SJCRH30 (cell line): ENCODE measurements at places on chromosomes 16 and 17. TPM values are rescaled to one million over a fixed set of nuclear protein-coding genes. Genes with fewer than 3 reads are reported as not detected.
A peak's percentile ranks its signal among the peaks of the same experiment; 100 is the strongest.

Gene TBC1D26
- 0.05 and 0.12 TPM in 2 replicates for total RNA-seq

DNA sequence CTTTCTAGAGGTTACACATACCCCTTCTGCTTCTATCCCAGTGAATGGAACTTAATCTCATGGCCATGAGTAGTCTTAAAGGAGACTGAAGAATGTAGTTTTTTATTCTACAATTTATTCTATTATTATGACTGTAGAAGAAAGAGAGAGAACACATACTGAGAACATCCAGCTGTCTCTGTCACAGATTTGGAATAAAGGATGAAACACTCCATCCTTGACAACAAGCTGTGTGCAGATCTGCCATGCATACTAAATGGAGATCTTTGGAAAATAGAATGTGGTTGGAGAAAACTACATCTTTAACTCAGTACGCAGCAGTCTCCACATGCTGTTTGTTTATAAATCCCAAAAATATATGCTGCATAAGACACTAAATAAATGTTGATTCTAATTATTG lies 54.1 kb upstream of the NUDT7 start:
- no peaks in the 10 kb centered on the region for H3K4me1 ChIP-seq
- H3K27ac ChIP-seq = no peak overlapping the region
- no peaks in the 10 kb centered on the region for H3K36me3 ChIP-seq
- DNase-seq = no peak
- no peak overlapping the region for H3K4me3 ChIP-seq
- no peaks in the 10 kb centered on the region for H3K27me3 ChIP-seq

DNA sequence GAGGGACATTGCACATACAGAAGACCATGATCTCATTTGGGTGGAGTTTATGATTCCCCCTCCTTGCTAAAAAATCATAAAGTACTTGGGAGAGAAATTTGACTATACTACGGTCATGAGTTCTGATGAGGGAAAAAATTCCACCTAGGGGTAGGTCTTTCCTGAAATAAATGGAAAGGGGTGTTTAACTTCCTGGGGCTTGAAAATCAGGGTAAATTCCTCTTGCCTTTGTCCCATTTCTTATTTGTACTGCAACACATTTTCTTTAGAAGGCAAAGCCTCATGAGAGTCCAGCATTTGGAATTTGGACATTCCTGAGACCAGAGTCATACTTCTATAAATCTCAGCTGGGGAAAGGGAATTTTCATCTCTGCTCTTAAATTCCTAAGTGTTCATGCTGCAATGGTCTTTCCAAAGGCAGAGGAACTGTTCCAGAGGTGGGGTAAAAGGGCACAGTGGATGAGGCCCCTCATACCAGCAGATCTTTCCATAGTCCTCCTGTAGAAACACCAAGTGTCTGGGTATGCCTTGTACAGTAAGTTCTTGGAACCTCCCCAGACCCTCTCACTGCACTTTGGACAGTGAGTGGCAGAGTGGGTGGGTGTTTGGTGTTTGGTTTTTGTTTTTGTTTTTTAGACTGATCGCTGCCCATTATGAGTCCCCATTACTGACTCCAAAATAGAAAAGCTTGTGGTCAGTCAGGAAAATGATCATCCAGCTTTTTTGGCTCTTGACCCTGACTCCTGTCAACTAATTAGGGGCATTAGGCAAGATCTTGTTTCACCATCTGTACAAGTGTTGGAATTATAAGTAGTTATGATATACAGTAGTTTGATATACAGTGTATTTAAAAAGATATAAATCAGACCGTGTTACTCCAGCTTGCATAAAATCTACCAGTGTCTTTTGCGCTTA lies 6.0 kb downstream of the LYRM1 start:
- no peak overlapping the region for H3K4me3 ChIP-seq
- peak overlapping the region; percentile 14; the same call in 1 of the 2 replicates for H3K27ac ChIP-seq
- DNase-seq = no peak
- no peaks in the 10 kb centered on the region for H3K27me3 ChIP-seq
- H3K4me1 ChIP-seq = peaks cover 14% of the 10 kb centered on the region

Gene VAMP2
- total RNA-seq = 6.1 and 7.9 TPM in 2 replicates

- no peaks in the 10 kb centered on the region for H3K27me3 ChIP-seq
- H3K36me3 ChIP-seq = 0 out of 2 replicates have a peak, but pooled peaks cover 2% of the 10 kb centered on the region
- H3K27ac ChIP-seq = no peak overlapping the region
- H3K4me1 ChIP-seq = peaks cover 20% of the 10 kb centered on the region
- no peak overlapping the region for H3K4me3 ChIP-seq
Observed at GRCh38 chr17:6539871-6540270, 16.5 kb downstream of the PITPNM3 start.

Gene KRT9
- not detected in 2 replicates for total RNA-seq

- H3K4me3 ChIP-seq = no peak overlapping the region
- H3K4me1 ChIP-seq = peaks cover 31% of the 10 kb centered on the region
- DNase-seq = no peak
- H3K36me3 ChIP-seq = no peaks in the 10 kb centered on the region
- no peak overlapping the region for H3K27ac ChIP-seq
Observed at GRCh38 chr16:12539185-12539929, 264.3 kb downstream of the CPPED1 start.

Gene HSD11B2
- 0.61 and 1.1 TPM in 2 replicates for total RNA-seq

Gene RNF222
- total RNA-seq = not detected in 2 replicates
